Activated T-cell treated with anti-CD3 and anti-CD28 coated beads for 4 hours (primary cell): ENCODE measurements at places on chromosomes 7 and 10.

DNA sequence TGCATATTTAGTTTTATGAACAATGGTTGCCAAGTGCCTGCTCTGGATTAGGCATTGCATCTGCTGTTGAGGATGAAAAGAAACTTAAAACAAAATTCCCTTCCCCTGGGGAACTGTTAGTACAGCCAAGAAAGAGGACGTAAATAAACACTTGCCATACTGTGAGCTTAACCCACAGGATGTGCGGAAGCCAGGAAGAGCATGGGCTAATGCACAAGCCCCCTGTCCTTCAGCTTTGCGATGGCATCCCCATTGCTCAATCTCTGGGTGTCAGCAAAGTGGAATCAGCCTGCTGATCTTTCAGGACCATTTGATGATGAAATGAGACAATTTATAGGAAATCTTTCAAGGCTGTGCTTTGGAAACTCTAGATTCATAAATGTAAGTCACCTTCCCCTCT lies 399.9 kb upstream of the IGFBP3 start:
- no peak for DNase-seq

DNA sequence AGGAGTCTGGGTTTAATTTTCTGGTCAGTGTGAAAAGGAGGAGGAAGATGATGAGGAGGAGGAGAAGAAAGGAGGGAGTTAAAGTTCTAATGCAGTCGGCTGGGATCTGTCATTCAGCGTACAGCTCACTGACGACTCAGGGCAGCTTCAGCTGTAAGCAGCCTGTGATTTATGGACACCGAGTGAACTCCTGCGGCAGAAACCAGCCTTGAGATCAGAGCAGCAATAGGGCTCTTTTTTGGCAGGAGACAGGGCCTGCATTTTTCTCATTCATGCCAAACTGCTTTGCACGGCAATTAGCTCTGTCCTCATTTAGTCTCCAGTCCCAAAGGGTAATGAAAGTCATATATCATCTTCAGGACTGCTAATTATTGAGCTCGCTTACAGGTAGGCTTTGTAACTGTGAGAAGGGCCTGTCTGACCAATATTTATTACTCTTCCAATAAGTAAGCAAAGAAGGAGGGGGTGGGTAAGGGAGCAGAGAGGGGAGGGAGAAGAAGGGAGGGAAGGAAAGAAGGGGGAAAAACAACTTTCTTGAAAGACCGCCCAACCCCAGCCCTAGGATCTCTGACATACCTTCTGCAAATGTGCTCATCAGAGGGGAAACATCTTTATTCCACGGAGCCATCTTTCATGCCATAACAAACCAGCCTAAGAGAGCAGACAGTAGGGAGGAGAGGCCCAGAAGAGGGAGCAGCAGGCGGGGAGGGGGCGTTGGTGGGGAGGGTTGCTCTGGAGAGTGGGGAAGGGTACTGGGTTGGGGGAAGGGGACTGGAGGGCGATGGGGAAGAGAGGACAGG lies 48.1 kb upstream of the COMTD1 start:
- no peak for DNase-seq

GRCh38 chr10:133614830-133615580 lies 11.6 kb downstream of the FRG2B start:
- DNase-seq = no peak

DNA sequence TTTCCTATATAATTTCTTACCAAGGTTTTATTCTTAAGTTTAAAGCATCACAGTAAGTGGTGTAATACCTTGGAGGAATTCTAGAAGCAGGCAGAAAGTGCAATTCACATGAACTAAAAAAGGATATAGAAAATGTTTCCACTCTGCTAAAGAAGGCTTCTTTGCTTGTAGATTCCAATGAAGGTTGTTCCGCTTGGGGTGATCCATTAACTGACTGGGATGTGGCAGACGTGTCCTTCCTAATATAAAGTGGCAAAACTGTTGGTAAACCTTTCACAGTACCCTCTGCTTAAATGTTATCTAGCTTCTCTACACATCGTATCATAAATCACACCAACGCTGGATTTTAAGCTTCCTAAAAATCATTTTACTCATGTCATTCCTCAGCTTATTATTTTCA lies 2.3 kb downstream of the ZC3HC1 start:
- no peak for DNase-seq

DNA sequence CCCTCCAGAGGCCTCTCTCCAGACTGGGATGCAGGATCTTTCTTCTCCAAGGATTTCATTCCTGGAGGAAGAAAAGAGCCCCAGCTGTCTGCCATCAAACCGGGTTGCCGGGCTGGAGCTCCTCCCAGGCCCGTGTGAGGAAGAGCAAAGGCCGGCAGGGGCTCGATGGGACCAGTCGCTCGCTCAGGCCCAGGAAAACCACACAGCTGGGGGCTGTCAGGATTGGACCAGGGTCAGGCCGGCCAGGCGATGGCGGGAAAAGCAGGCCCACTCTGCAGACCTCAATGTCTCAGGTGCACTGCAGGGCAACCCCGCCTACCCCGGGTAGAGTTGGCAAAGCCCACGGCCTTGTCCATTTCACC lies 98.1 kb upstream of the DNAAF5 start:
- no peak for DNase-seq

DNA sequence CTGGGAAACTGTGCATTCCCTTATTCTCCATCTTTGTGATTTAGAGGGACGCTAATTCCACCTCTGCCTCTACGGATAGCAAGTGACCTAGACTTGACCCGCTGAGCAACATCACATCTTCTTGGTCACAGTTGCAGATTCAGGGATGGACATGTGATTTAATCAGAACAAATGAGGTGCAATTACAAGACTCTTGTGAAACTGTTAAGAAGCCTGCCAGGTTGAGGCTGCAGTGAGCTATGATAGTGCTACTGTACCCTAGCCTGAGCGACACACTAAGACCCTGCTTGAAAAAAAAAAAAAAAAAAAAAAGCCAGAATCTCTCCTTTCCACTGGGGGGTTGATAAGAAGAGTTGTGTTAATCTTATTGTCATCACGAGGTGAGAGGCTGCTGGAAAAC lies 14.4 kb downstream of the MPLKIP start:
- DNase-seq = no peak

DNA sequence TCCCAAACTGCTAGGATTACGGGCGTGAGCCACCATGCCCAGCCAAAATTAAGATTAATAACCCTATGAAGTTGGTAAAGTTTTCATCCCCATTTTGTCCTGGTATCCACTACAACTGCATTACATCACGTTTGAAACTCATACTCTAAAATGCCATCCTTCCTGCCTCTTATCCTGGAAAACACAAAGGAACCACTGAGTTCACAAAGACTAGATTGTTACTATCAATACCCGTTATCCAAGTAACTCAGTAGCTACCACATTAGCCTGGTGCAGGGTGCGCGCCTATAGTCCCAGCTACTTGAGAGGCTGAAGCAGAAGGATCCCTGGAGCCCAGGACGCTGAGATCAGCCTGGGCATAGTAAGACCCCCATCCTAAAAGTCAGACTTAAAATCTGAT lies 63.5 kb upstream of the ANAPC16 start:
- no peak for DNase-seq

DNA sequence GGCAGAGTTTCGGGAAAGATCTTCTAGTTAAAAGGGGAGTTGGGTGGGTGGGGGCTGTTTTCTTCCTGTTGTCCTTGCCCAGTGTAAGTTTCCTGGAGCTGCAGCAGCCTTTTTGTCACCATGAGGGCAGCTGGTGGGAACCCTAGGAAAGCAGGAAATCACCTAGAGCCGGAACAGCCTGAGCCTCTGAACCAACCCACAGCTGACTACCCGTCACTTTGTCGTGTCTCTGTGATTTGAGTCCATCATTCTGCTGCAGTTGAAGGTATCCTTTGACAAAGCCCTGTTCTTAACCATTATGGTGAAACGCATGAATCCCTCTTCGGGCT lies 1.2 kb upstream of the C10orf143 start:
- no peak for DNase-seq

GRCh38 chr7:99557196-99557607 lies 1.2 kb upstream of the ZNF655 start:
- DNase-seq = no peak

DNA sequence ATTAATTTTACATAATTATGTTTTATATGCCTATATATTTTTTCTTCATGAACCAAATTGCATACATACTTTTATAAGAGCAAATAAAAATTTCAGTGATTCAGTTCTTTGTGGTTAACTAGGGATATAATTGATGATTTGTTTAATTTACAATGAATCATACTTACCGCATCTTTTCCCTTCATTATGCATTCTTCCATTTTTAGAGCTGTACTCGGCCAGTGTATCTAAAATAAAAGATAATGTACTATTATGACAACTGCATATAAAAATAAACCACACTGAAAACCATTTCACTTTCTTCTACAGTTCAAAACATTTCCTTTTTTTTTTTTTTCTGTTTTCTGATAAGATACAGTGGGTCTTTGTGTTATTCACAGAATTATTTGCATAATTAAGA lies 179.9 kb downstream of the SEMA3E start:
- DNase-seq = no peak

DNA sequence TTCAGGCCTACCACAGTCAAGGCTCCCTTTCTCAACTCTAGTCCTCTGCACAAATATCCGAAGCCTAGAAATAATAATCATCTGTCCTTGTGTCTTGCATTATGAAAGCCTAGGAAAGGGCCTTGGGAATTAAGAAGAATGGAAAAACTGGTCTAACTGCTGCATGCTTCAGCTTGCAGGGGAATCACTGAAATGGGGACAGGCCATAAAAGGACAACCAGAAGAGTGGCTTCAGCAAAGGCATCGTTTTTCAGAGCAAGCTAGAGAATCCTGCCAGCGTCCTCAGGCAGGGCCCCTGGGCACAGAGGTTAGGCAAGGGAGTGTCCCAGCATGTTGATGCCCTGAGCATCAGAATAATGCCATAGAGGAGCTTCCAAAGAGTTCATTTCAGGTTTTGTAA lies 13.2 kb downstream of the ERVW-1 start:
- no peak for DNase-seq

- no peak for DNase-seq
Measured at GRCh38 chr10:95176101-95176500, 17.9 kb upstream of the ACSM6 start.

GRCh38 chr10:115093776-115094408 lies 727 bp downstream of the ATRNL1 start:
- no peak for DNase-seq

GRCh38 chr10:28054228-28054860 lies 55.5 kb upstream of the ODAD2 start:
- DNase-seq = no peak

DNA sequence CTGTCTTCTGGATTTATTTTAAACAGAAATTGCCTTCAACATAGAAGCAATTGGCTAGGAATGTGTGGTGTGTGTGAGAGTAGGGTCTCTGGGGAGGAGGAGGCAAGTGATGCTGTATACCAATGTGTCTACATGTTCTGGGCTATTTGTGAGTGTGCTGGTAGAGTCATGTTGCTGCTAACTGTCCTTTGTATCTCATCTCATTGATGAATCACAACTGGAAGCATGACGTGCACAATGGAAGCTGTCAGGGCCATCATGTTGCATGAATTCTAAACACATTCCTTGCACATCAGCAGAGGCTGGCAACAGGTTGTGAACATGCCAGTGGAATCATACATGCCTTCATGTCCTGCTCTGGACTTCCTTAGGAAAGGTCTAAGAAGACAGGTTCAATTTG lies 199.7 kb downstream of the BMPER start:
- no peak for DNase-seq
